ENCODE measurements at places on chromosomes 12 and 14.

- no peak for DNase-seq
Measured at GRCh38 chr14:50109342-50109741, 7.0 kb downstream of the VCPKMT start.

DNA sequence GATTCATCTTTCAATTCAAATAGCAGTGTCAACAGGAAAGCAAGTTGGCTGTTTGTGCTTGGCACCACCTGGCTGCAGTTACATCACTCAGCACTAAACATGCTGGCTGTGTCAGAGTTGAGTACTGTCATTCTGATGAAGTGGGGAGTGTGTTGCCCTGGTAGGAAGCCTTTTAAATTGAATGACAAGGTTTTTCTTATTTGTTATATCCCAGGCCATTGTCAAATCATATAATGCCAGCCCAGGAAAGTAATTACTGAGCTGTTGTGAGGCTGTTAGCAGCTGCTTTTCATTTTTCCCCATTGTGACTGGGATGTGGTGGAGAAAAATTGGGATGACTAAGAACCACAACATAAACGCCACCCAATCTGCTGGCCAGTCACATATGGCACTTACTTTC, 106.5 kb upstream of the PRKD1 start:
- no peak for DNase-seq

DNA sequence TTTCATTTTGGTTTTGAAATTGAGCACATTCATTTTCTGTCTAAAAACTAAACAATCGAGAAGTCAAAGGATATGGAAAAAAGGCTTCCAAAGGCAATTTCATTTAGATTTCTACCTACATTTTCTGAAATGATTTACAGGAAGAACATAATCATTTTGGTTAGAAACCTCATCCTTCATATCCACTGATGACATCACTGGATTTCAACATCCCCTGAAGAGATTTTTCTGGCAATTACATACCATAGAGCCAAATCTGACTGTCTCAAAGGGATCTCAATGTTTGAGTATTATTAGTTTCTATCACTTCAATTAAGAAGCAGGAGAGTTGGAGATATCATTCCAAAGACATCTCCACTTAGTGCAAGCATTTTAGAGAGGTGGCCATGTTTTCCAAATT, 137.8 kb downstream of the TTC7B start:
- no peak for DNase-seq

DNA sequence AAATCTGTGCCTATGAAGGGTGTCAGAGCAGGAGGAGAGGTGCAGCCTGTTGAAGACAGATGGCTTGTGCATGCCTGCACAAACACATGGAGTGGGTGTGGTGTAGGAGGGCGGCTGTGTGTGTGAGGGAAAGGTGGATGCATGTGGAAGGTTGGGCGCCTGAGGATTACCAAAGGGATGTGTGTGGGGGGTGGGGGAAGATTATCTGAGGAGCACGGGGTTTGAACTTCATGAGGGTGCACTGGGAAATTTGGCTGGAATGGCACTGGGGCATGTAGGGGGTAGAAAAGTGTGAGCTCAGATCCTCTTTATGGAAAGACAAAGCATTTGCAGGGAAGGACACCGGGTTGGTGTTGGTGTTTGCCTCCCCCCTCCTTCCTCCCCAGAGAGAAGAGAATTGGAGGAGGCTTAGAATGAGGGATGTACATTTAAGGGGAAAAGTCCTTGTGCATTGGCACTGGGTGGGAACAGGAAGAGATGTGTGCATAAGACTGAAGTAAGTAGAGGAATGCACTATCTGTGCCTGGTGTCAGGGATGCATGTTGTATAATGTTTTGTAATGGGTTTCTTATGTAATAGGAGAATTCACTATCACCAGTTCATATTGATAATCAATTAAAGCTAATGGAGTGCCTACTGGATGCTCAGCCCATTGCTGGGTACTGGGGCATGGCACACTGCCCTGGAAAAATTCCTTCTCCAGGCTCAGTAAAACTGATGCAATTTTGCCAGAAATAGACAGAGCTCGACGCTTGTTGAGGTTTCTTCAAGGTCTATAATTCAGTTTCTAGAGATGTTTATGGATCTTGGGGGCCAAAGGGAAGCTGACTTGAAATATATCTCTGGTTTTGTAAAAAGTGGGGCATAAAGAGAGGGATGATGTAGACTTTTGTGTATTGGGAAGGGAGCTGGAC, 3.0 kb downstream of the NTF3 start:
- no peak for DNase-seq

DNA sequence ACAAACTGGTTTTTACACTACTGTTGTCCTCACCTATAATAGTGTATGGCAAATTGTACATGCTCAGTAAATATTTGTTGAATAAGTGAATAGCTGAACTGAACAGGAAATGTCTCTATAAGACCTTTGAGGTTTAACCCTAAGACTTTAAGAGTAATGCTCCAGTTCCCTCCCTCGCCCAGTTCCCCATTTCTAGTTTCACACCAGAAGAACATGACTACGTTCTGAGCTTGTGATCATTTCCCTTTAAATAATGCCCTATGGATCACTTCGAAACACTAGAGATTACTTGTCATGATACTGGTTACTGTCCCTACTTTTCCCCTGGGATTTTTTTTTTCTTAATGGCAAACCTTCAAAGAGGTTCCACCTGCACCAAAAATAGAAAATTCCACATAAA, 69.3 kb downstream of the PRKD1 start:
- no peak for DNase-seq

DNA sequence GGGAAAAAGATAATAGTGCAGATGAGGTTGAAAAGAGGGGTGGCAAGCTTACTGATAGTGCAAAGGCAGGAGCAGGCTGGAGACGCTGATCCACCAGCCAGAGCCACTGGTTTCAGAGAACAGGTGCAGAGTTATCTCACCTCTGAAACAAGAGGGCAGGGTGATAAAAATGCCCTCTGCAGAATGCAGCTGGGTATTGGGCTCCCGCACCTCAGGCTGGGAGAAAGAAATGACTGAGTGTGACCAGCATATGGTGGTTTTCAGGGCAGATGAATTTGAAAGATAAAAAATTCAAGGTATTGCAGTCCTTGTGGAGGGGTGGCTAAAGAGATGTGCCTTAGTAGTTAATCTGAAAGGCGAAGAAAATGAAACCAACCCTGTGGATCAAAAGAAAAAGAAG, 2.9 kb upstream of the TMEM30B start:
- DNase-seq, result no peak

DNA sequence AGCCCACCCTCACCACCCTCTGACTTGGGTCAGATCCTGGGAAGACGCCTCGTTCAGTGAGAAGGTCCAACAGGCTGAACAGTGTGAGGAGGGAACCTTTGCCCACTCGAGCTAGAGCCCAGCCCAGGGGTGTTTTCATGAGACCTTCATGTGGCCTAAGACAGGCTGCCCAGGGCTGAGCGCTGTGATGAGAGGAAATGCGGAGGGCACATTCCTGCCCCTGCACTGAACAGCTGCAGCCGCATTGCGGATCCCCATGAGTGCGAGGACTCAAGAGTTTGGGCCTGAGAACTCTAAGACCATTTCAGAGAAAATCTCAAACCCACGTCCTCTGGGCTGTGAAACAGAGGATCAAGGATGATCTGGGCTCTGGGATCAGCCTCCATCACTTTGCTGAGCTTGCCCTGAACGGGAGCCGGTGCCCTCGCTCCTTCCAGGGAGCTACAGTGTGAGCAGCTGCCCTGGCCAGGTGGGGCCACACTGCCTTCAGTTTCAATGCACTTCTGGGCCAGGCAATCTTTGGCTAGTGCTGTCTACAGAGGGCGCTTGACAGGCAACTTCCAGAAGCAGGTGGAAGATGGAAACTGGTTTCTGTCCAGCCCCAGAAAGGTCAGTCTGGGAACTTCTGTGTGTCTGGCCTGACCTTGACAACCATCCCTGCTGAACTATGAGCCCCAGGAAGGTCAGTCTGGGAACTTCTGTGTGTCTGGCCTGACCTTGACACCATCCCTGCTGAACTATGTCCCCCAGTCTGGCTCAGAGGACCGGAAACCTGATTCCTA, 43.5 kb upstream of the P2RX7 start:
- DNase-seq, result no peak

DNA sequence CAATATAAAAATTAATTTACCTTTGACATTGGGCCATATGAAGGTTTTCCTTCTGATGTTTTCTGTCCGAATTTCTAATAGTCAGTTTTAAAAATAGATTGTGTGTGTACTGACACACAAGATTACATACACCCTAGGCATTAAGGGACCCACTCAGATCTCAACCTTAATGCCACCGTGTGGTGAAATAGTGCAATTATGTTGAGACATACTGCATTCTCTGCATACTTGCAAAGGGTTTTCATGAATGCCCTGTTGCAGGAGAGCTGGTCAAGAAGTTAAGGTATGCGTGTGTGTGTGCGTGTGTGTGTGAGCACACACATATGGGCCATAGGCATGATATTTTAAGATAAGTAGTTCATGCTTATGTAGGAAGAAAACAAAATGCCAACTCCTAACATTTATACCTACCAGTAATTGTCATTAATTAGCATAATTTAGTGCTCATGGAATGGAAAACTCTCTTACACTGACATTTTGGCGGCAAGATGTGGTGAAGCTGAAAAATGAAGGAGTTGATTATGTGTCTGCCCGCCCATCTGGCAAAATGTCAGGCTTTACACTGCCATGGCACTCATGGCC, 58.8 kb downstream of the PIK3C2G start:
- no peak for DNase-seq

DNA sequence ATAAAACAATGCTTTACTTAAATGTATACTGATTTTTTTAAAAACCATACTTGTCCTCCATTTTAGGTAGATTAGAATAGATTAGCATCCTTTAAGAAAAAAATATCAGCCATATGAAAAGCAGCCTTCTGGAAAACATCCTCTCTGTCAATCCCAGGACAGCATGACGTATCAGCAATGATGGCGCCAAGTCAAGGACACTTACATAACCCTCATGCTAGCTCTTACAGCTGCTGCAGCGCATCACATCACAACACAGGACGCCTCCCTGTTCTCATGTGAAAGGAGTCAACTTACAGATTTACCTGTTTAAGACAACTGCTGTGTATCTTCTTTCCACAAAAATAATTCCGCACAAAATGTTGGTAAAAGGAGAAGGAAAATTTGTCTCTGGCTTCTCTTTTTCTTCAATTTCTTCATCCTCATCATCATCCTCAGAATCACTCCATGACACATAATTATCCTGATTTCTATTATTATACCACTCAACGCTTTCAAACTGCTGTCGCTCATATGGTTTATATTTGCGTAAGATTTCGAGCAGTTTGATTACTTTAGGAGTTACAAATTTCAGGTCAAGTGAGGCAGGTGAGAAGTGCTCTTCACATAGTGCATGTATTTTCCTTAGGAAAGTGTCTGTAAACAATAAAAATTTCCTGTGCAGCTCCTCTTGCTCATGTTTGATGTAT, 33.3 kb downstream of the DICER1 start:
- DNase-seq, result no peak

GRCh38 chr12:113096675-113097461, 38.7 kb downstream of the RASAL1 start:
- DNase-seq, result no peak

DNA sequence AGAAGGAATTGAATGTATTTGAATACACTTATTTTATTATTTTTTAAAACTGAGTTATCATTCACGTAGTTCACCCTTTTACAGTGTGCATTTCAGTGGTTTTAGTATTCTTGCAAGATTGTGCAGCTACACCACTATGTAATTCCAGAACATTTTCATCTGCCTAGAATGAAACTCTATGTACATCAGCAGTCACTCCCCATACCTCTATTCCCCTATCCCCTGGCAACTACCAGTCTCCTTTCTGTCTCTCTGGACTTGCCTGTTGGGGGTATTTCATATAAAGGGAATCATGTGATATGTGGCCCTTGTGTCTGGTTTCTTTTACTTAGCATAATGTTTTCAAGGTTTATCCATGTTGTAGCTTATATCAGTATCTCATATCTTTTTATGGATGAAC, 96.8 kb downstream of the BORCS5 start:
- no peak for DNase-seq

- DNase-seq, result no peak
Measured at GRCh38 chr12:51994959-51995358, 11.8 kb upstream of the TAMALIN start.

DNA sequence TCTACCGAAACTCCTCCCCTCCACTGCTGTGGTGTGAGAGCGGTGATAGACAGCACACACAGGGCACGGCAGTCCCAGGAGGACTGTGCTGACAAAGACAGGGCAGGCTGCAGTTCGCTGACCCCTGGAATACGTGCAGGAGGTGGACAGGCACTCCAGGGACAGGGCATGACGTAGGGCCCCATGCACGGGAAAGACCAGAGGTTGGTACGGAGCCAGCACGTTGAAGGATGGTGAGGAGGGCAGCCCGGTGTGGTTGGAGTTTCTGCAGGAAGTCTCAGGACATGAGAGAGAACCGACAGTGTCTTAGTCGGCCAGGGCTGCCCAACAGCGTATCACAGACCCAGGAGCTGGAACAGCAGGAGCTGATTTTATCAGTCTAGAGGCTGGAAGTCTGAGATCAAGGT, 254.2 kb upstream of the FKBP4 start:
- DNase-seq, result no peak

GRCh38 chr14:88960496-88960895, 136.0 kb downstream of the TTC8 start:
- no peak for DNase-seq

DNA sequence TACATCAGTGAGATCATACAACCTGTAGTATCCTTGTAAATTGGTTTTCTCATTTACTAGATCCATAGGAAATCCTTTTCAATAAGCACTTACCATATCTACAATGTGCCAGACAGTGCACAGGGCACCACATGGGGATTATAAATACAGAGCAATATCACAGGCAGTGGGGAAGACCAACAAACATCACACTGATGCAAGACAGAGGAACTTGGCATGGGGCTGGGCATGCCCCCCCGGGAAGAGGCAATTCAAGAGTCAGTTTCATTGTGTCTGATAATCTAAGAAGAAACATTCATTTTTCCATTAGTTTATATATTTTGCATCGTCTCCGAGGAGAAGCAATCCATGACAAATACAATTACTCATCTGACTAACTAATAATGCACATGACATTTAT, 16.2 kb downstream of the NT5DC3 start:
- DNase-seq, result no peak

DNA sequence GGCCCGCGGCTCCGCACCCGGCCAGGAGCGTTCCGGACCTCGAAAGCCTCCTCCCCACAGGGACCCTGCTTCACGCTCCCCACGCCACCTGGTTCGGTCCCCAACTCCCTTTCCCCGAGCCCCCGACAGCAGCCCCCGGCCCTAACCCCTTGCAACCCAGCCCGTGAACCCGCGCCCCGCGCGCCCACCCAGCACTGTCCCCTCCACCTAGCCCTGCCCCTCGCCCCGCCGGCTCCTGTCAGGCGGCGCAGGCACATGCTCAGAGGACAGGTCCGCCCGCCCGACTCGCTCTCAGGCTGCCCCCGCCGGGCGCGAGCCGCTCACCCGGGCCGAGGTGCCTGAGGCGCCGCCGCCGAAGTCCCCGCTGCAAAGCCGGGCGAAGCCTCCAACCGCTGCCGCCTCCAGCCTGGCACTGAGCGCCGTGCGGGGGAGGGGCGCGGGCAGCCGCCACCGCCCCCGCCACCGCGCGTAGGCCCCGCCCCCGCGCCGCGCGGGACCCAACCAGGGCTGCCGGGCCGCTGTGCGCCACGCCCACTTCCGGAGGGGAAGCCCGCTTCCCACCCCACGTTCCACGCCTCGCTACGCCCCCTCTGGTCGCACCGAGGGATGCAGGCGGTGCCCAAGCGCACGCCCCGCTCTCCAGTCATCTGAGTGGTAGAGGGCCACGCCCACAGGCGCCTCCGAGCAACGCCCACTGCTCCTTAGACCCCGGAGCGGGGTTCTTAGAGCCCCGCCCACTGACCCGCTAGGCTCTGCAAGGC, at the start of gene CORO1C:
TSS of gene CORO1C (minus strand) at position 414 of the 761 bp plus-strand sequence. CDS start 30,200 bp downstream, outside the sequence.
- peak; percentile 92 for DNase-seq

GRCh38 chr14:103442288-103442687, 57.1 kb downstream of the MARK3 start:
- no peak for DNase-seq
